Stimulated activated CD4-positive, alpha-beta T cell treated with anti-CD3 and anti-CD28 coated beads, TNF-alpha, amount 100 ng/mL, for 4 hours (primary cell): ENCODE measurements at places on chromosomes 7 and 10.

DNA sequence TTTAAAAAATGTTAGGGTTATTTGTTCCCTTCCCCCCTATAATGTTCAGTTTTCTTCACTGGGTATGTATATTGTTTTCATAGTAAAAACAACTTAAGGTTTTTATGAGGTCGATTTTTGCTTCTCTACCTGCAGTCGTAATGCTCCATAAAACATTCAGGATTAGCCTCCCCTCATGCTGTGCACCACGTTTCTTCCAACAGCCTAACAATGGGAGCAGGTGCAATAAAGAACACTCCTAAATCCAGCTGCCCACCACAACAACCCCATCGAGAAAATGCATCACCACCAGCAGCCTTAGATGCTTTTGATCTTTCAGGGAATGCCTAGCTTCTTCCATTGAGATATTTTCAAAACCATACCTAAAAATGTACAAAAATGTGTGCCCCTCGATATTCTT, 111.1 kb downstream of the ADAM12 start:
- DNase-seq = no peak

DNA sequence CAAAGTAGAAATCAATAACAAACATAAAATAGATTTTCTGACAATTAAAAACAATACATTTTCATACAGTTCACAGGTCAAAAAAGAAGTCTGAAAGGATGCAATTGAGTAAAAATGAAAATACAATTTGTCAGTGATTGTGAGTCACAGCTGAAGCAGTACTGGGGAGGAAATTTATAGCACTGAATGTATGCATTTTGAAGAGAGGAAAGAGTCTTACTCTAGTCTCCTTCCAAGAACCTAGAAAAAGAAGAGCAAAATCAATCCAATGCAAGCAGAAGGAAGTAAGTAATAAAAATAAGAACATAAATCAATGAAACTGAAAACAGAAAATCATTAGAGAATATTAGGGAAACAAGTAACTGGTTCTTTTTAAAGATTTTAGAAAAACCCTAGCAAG, 507.2 kb upstream of the IGFBP3 start:
- no peak for DNase-seq

- DNase-seq = no peak
Observed at GRCh38 chr10:33290321-33291052, 44.0 kb downstream of the NRP1 start.

DNA sequence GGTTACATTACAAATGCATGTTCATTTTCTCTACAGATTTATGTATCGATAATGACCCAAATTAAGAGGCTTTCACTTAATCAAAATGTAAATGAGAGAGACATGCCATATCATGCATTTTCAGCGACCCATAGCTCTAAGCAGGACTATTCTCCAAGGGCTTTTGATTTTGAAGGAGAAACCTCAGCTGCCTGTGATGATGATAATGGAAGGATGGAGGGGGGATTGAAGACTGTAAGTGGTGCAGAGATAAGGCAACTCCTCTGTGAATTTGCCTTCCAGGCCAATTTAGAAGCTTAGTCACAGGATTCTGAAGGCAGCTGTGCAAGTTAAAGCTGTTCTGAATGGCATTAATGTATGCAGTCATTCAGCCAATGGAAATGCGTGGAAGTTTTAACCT, 8.3 kb downstream of the VSTM2A start:
- no peak for DNase-seq

GRCh38 chr7:138581065-138581464, 120.1 kb downstream of the SVOPL start:
- no peak for DNase-seq

DNA sequence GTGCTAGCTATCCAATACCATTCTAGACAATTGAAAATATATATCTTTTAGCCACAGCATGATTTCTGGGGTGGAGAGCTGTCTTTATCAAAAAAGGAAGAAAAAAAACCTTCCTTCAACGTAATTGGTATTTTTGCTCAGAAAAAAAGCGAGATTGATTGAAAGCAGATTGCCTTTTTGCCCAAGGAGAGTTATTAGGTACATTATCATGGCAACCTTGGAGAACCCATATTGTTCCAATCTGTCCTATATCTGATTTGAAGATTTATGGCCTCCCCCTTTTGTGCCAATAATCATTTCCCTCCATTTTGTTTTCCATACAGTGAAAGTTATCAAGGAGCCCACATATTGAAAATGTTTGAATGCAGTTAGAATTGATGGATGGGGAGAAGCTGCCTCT, 544.5 kb downstream of the KCNMA1 start:
- no peak for DNase-seq

DNA sequence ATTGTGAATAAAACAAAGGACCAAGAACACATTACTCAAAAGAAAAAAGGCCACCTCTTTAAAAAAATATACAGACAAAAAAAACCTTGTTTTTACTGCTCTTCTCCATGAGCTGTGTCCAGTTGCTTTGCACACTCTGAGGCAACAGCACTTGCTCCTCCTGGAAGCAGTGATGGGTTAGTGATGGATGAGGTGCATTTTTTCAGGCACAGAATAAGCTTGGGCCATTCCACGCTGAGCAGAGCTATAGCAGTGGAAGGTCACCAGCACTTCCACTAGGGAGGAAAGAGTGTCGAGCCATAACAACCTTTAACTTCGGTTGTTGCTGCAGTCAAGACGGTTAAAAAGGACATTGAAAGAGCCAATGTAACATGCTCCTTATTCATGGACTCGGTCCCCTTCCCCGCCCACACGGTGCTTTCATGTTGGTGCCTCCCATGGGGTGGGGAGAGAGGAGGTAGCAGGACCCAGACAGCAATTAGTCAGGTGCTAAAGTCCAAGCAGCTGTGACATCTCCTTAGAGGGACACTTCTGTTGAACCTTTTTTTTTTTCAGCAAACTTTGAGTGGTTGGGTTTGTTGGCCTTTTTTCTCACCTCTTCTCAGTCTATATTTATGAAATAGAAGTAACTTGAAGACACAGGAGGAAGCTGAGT, 136.5 kb upstream of the ADARB2 start:
- DNase-seq = no peak

DNA sequence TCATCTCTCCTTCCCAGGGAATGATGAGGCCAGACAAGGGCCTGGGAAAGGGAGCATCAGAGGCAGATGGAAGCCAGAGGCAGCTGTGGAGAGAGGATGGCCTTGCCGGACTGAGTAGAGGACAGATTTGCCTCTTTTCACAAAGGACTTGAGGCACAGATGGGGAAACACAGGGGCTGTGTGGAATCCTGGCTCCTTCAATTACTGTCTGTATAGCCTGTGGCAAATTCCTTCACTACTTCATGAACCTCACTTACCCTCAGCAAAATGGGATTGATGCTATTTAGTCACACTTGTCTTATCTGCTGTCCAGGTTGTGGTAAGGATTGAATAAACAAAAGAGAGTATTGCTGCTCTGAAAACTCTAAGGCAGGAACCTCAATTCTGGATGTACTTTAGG, 40.3 kb downstream of the SLC25A28 start:
- DNase-seq = no peak

DNA sequence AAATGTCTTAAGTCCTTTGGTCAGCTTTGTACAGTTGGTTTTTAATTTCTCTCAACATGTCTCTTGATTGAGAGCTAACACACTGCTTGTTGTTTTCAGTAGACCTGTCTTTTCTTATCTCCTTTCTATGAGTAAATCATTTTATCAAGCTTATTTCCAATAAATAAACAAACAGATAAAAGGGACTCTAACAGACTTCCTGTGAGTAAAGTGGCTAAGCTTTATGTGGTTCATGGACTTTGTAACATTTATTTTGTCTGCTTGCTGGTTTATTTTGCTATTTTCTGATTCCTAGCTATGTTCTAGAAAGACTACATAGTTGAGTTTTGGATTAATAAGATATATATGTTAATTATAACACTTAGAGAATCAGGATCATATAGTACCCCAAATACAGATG, 27.1 kb downstream of the OR9A2 start:
- no peak for DNase-seq

GRCh38 chr7:124810605-124811004, 45.0 kb upstream of the GPR37 start:
- no peak for DNase-seq

DNA sequence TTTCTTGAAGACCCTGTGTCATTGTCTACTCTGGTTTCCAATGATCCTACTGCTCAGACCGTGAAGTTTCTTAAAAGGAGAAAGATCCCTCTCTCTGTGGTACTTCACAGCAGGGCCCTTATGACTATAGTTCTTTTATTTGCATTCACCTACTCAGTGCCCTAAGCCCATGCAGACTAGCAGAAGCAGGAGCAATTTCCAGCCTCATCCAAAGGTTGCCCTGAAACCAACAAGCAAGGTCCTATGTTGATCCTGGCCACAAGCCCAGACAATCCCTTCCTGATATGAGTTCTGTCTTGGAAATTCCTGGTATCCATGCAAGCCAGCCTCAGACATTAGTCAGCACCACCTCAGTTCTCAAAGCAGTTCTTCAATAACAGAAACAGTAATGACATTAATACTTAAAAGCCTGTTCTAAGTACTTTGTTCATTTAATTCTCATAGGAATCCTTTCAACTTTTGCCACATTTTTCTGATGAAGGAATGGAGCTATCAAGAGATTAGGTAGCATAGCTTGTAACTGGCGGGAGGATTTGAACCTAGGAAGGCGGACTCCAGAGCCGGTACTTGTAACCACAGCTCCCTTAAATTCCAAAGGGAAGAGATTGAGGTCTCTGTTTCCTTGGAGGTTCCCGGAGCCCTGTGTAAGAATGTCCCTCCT, 58.1 kb upstream of the ST8SIA6 start:
- no peak for DNase-seq

GRCh38 chr7:34584526-34584925, 73.5 kb upstream of the NPSR1 start:
- DNase-seq = no peak
